Tibial nerve (tissue), 4 donors: ENCODE measurements at places on chromosomes 5 and 9.

- DNase-seq, result no peak
These were observed 203.7 kb upstream of the MSX2 start for GRCh38 chr5:174520420-174521396.

GRCh38 chr9:91039125-91039834 lies 237.7 kb downstream of the SYK start:
- DNase-seq, result no peak

GRCh38 chr9:133633681-133634080 lies 2.5 kb upstream of the DBH start:
- DNase-seq, result no peak

GRCh38 chr9:128556276-128556675 lies 3.9 kb downstream of the SPTAN1 start:
- no peak for DNase-seq

GRCh38 chr5:67301285-67301903 lies 104.8 kb upstream of the CD180 start:
- DNase-seq, result peak; percentile 90
